ENCODE measurements at places on chromosomes 11 and 22.

- DNase-seq = no peak
Measured at GRCh38 chr22:39110631-39111561, 13.9 kb downstream of the APOBEC3H start.

GRCh38 chr11:88312628-88313027 is 24.9 kb downstream of the CTSC start:
- no peak for DNase-seq

GRCh38 chr11:96854425-96854824 is 464.6 kb downstream of the JRKL start:
- no peak for DNase-seq

GRCh38 chr11:84642500-84642899 is 984.6 kb downstream of the DLG2 start:
- DNase-seq = no peak

DNA sequence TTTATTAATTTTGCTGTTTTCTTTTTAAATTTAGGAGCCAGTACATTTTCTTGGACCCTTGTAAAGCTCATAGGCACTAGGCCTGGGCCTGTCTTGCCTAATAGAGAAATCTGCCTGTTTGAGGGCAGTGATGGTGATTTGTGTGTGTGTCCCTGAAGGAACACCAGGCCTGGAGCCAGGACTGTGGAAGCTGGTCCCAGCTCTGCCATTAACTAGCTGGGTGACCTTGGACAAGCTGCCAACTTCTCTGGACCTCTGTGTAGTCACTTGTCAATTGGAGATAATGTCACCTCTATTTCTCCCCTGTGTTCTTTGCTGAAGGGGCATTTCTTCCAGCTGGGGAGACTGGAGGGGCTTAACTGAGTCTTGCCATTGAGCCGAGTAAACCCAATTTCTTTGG is 16.0 kb upstream of the FTH1 start:
- DNase-seq = no peak

- DNase-seq = peak; percentile 58
Measured at GRCh38 chr11:76206327-76207081, at the start of gene WNT11. WNT11 (minus strand) TSS chr11:76206502; CDS start chr11:76206407, 95 bp downstream.

- DNase-seq = no peak
Measured at GRCh38 chr22:32018056-32018455, 25.0 kb upstream of the SLC5A1 start.
